Inflammatory macrophage (primary cell): ENCODE measurements at places on chromosomes 3 and 15.

GRCh38 chr15:75231836-75232235 lies 26.3 kb upstream of the GOLGA6C start:
- no peak for DNase-seq

DNA sequence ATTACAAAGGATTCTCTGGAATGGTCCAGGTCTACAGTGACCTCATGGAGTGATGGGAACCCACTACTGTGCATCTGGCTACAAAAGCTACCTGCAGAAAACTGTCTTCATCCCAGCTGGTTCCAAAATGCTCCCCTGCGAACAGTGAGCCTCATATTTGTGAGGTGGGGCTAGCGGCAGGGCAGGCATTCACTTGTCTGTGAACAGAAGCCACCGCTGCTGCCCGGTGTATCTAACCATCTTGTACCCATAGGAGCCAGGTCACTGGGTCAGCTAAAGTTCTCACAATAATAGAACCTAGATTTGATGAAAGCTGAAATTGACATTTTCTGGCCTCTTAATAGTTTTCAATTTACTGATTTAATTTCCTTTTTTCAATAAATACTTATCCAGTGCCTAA lies 150.7 kb downstream of the KLF13 start:
- no peak for DNase-seq

DNA sequence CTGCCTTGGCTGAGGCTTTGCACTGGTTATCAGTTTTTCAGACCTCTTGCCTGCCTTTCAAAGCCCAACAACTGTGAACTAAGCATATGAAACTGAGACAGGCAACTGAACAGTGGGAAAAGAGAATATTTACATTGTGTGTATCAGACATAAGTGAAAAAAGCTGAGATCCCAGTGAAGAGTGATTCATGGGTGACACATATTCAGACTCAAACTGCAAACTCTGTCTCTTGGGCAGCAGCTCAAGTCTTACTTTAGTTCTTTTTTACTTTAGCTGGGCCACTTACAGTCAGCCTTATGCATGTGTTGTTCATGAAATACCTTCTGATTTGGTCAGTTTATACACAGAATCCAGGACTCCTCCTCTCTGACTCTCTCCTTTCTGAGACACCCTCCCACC lies 19.2 kb downstream of the SUCLG2 start:
- DNase-seq = no peak

DNA sequence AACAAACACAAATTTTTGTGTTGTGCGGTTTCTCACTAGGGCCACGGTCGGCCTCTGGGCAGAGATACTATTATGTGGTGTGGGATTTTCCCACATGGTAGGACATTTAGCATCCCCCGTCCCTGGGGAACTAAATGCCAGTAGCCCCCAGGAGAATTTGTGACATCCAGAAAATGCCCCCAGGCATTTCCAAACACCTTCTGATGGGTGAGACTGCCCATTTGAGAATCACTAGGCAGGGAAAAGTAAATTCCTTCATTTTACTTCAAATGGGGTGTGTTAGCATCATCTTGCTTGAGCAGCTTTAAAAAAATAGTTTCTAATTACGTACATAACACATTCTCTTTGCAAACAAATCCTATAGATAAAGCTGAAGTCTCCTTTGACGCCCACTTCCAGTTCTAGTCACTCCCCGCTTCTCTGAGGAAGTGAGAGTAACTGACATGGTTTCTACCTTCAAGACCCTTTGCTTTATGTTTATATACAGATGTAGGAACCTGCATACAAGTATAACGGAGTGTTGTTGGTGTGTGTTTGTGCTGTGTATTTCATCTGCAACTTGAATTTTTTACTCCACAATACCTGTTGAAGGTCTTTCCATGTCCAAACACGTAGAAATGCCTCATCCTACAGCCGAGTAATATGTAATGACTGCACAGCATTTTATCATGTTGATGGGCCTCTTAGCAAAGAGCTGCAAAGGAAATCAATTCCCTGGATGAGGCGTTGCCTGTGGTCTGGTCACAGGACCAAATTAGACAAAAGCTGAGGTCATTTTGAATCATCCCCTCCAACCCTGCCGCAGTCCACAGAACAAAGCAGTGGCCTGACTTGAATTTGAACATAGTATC lies 31.4 kb upstream of the ZBTB38 start:
- DNase-seq = peak; percentile 95

- DNase-seq = no peak
These were observed 27.4 kb upstream of the IL1RAP start for GRCh38 chr3:190486533-190486864.

DNA sequence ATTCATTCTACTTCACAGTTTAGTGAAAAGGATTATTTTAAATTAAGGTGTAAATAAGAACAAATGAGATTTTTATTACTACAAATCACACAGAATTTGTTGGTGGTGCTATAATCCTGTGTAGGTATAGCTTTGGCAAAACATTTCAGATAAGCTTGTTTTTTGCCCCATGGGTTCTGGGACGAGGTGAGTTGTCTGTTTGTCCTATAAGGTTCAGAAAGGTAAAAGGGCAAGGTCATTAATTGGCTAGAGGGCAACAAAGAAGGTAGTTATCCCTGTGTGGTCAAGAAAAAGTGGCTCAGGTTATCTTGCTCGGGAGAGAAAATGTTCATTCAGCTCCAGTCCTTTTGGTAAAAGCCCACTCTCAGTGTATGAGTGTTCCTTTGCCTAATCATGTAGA lies 23.2 kb downstream of the AGTR1 start:
- DNase-seq = no peak
